ENCODE measurements at places on chromosomes 6 and 20.

- no peak overlapping the region for H3K4me3 ChIP-seq
- no peaks in the 10 kb centered on the region for H3K27me3 ChIP-seq
- H3K27ac ChIP-seq = no peak overlapping the region
- no peaks in the 10 kb centered on the region for H3K4me1 ChIP-seq
- DNase-seq = no peak
- H3K36me3 ChIP-seq = no peaks in the 10 kb centered on the region
Observed at GRCh38 chr20:11266571-11266970, 592.8 kb upstream of the JAG1 start.

GRCh38 chr6:12528136-12528535 lies 188.4 kb upstream of the PHACTR1 start:
- H3K4me1 ChIP-seq = no peaks in the 10 kb centered on the region
- no peak overlapping the region for H3K4me3 ChIP-seq
- H3K27me3 ChIP-seq = peaks cover 31% of the 10 kb centered on the region
- peaks cover 3% of the 10 kb centered on the region for H3K36me3 ChIP-seq
- DNase-seq = no peak
- H3K27ac ChIP-seq = no peak overlapping the region

GRCh38 chr20:6828794-6829423 lies 61.4 kb downstream of the BMP2 start:
- DNase-seq = peak; percentile 25
- H3K36me3 ChIP-seq = no peaks in the 10 kb centered on the region
- H3K4me1 ChIP-seq = no peaks in the 10 kb centered on the region
- no peaks in the 10 kb centered on the region for H3K27me3 ChIP-seq
- no peak overlapping the region for H3K4me3 ChIP-seq

DNA sequence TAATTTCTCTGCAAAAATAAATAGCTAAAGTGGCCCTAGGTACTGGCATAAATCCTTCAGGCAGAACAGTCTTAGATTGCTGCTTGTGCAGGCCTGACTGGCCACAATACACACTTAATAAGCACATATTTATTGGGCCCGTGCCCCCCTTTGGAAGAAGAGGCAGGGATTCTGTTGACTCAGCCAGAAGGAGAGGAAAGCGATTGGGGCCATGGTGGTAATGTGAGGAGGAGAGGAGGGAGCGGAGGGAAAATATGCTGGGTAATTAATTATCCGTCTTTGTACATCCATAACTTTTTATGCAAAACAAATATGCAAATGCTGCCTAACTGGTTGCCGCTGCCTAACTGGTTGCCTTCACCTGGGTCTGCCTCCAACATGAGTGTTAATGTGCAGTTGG lies 36.2 kb downstream of the CD40 start:
- H3K4me1 ChIP-seq = no peaks in the 10 kb centered on the region
- H3K4me3 ChIP-seq = no peak overlapping the region
- peaks cover 21% of the 10 kb centered on the region for H3K27me3 ChIP-seq

DNA sequence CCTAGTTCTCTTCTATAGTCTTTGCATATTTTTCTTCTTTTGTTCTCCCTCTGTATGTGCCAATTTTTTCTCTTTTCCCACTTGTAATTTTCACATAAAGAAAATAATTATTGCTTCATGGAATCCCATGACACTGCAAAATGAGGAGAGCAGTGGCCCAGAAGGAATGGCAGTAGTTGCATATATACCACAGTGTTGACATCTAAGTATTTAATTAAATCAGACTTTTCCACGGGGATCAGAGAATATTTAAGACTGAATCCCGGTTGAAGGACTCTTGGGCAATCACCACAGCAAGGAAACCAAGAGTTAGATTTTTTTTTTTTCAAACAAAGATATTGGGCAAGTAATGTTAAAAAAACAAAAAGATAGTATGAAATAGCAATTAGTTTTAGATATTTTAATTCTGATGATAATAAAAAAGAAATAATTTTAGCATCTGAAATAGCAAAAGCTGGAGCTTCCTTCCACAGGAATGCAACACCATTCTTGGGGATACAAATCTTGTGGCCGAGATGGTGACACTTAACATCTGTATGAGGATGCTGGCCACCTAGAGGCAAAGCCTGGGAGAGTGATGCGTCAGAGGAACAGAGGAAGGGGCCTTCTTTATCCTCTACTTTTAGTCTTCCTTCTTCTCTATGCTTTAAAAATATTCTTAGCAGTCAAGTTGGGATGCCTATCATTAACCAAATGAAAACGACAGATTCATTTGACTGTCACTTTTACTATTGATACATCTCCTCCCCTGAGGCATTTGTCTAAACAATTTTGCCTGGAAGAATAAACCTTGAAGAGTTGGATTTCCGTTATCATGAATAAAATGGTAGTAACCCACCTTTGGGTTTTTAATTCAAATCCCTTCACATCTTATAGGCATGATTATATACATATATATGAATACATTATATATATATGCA lies 356.2 kb downstream of the GJA1 start:
- no peaks in the 10 kb centered on the region for H3K4me1 ChIP-seq
- DNase-seq = no peak
- no peaks in the 10 kb centered on the region for H3K27me3 ChIP-seq
- H3K36me3 ChIP-seq = no peaks in the 10 kb centered on the region
- no peak overlapping the region for H3K27ac ChIP-seq

DNA sequence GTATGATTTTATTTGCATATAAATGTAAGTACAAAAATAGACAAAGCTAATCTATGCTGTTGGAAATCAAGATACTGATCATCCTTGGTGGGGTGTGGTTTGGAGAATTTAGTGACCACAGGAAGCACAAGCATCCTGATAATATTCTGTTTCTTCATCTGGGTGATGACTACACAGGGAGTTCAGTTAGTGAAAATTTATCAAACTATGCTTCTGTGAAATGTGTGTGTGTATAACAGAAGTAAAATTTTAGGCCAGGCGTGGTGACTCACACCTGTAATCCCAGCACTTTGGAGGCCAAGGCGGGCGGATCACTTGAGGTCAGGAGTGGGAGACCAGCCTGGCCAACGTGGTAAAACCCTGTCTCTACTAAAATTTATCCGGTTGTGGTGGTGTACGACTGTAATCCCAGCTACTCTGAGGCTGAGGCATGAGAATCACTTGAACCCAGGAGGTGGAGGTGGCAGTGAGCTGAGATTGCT lies 20.6 kb downstream of the ENPP3 start:
- H3K36me3 ChIP-seq = peaks cover 7% of the 10 kb centered on the region
- no peaks in the 10 kb centered on the region for H3K27me3 ChIP-seq
- H3K4me1 ChIP-seq = peaks cover 18% of the 10 kb centered on the region
- no peak overlapping the region for H3K4me3 ChIP-seq
- DNase-seq = no peak
- no peak overlapping the region for H3K27ac ChIP-seq

DNA sequence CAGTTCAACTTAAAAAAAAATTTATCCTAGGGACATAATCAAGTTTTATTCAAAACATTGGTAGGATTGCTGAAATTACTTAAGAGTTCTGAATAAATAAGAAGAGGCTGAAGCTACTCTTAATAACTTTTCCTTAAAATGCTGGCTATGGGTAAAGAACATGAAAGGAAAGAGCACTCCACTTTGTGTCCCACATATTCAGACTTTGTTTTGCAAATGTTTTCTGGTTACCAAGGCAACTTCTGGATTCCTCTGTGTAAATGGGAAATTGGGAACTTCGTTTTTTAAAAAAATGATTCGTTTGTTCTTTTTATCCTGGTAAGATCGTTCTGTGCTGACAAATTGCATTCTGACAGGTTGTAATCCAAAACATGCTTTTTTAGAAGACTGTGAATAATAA lies 115.0 kb downstream of the KIF6 start:
- H3K27me3 ChIP-seq = peaks cover 20% of the 10 kb centered on the region
- peaks cover 7% of the 10 kb centered on the region for H3K4me1 ChIP-seq
- no peak overlapping the region for H3K27ac ChIP-seq
- H3K36me3 ChIP-seq = no peaks in the 10 kb centered on the region
- H3K4me3 ChIP-seq = no peak overlapping the region
- no peak for DNase-seq

GRCh38 chr6:145555084-145555483 lies 180.2 kb downstream of the EPM2A start:
- H3K27me3 ChIP-seq = peaks cover 3% of the 10 kb centered on the region
- no peak overlapping the region for H3K4me3 ChIP-seq
- DNase-seq = no peak
- no peak overlapping the region for H3K27ac ChIP-seq
- no peaks in the 10 kb centered on the region for H3K4me1 ChIP-seq

- H3K27me3 ChIP-seq = peaks cover 4% of the 10 kb centered on the region
- no peak overlapping the region for H3K27ac ChIP-seq
- H3K36me3 ChIP-seq = peaks cover 5% of the 10 kb centered on the region
- H3K4me1 ChIP-seq = no peaks in the 10 kb centered on the region
- H3K4me3 ChIP-seq = no peak overlapping the region
- no peak for DNase-seq
Observed at GRCh38 chr6:125480571-125480970, 178.8 kb upstream of the HDDC2 start.

GRCh38 chr20:53186635-53187034 lies 214.5 kb downstream of the TSHZ2 start:
- no peak for DNase-seq
- H3K36me3 ChIP-seq = no peaks in the 10 kb centered on the region
- H3K4me1 ChIP-seq = no peaks in the 10 kb centered on the region
- H3K27ac ChIP-seq = no peak overlapping the region
- peaks cover 26% of the 10 kb centered on the region for H3K27me3 ChIP-seq

GRCh38 chr20:12728782-12729181 lies 280.0 kb upstream of the SPTLC3 start:
- H3K27ac ChIP-seq = no peak overlapping the region
- DNase-seq = no peak
- H3K36me3 ChIP-seq = no peaks in the 10 kb centered on the region
- H3K27me3 ChIP-seq = no peaks in the 10 kb centered on the region
- no peaks in the 10 kb centered on the region for H3K4me1 ChIP-seq
- no peak overlapping the region for H3K4me3 ChIP-seq

- H3K36me3 ChIP-seq = peaks cover 4% of the 10 kb centered on the region
- H3K4me1 ChIP-seq = no peaks in the 10 kb centered on the region
- H3K27me3 ChIP-seq = no peaks in the 10 kb centered on the region
- H3K4me3 ChIP-seq = no peak overlapping the region
- no peak for DNase-seq
- no peak overlapping the region for H3K27ac ChIP-seq
Observed at GRCh38 chr6:155641603-155642002, 186.0 kb upstream of the NOX3 start.
